ENCODE measurements at places on chromosomes 4 and X.
A peak's percentile ranks its signal among the peaks of the same experiment; 100 is the strongest.

GRCh38 chr4:157804986-157805385 lies 367.8 kb downstream of the GASK1B start:
- peak; percentile 82 for DNase-seq

DNA sequence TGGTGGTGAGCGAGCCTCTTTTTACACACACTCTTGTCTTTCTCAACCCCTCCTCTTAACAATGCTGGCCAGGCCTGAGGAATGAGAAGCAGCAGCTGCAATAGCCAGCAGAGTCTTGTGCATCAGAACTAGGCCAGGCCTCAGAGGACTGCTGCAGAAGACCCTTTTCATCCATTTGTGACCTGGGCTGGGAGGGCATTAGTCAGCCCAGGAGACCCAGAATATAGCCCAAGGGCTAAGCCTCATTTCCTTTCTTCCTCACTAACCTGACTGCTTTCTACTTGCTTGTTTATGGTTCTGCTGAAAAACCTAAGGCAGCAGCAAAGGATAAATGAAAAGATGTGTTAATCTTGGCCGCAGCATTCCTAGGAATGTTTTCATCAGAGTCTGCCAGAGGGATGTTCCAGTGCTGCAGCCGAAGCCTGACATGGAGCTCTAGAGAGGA lies 254.7 kb upstream of the AR start:
- no peak for DNase-seq

- DNase-seq: no peak
These were observed 283.8 kb upstream of the ARSJ start for GRCh38 chr4:114263233-114263632.

DNA sequence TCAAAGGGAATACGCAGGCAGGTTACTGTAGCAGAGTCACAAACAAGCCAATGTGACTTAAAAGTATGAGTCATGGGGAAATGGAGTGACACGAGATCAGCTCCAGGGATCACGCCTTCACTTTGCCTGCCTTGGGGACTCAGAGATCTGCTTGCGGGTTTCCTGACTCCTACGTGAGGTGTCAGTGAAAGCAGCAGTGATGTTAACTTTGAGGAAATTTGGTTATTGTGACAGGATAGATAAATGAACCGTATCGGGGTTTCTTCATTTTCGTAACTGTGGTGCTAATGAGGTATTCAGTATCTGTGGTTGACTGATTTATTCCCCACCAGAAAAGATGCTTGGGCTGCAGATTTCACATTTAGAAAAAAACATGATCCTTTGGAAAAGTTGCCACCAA lies 383.3 kb upstream of the ZFP42 start:
- no peak for DNase-seq

- DNase-seq: peak; percentile 43
These were observed 89.9 kb downstream of the PLS3 start for GRCh38 chrX:115650916-115651315.

GRCh38 chr4:183636923-183637322 lies 22.1 kb downstream of the RWDD4 start:
- no peak for DNase-seq

DNA sequence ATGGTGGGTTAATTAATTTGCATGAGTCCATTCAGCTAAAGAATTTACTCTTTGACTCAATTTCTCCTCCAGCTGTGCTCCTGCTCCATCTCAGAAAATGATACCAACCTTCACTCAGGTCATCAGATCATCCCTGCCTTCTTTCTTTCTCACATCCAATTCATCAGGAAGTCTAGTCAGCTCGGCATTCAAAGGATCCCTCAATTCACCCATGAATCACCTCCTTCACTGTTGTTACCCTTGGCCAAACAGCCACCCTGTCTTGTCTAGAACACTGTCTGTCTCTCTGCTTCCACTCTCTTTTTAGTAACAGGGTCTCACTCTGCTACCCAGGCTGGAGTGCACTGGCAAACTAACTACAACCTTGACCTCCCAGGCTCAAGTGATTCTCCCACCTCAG lies 337.4 kb upstream of the SFRP2 start:
- DNase-seq: no peak

GRCh38 chr4:183698909-183699308 lies 39.8 kb downstream of the TRAPPC11 start:
- no peak for DNase-seq

DNA sequence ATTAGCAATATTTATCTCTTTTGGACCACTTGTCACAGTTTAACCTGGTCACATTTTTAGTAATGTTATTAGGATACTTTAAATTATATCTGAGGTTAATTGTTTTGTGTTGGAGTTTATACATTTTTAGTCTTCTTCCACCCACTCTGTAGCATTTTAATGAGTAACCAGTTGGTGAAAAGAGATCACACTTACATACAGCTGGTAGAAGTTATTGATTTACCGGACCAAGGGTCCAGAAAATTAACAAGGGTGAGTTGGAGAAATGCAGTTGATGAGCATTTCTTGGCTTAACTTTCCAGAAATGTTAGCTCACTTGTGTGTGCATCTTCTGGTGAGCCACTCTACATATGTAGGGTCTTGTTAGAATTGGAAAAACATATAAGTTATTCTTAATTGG lies 219.6 kb downstream of the GRXCR1 start:
- no peak for DNase-seq

- DNase-seq: no peak
These were observed 198.5 kb upstream of the FAM241A start for GRCh38 chr4:111946800-111947199.

GRCh38 chr4:62528874-62529273 lies 1328.7 kb downstream of the ADGRL3 start:
- no peak for DNase-seq

GRCh38 chrX:25083661-25084060 lies 67.9 kb upstream of the ARX start:
- DNase-seq: no peak

- no peak for DNase-seq
These were observed 105.3 kb upstream of the SPRY1 start for GRCh38 chr4:123291329-123291728.

DNA sequence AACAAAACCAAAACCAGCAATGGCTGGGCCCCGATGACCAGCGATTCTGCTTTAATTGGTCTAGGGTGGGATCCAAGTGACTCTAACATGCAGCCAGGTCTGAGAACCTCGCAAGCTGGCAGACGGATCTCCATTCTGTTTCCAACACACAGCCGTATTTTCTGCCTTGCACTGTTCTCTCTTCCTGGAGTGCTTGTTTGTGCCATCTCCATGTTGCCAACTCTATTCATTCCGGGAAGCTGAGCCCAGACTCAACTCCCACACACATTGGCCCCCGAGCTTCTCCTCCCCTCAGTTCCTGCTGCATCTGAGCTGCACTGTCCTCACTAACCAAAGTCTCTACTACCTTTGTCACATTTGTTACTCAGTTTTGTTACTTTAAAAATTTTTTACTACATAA lies 35.6 kb downstream of the GEMIN8 start:
- no peak for DNase-seq

DNA sequence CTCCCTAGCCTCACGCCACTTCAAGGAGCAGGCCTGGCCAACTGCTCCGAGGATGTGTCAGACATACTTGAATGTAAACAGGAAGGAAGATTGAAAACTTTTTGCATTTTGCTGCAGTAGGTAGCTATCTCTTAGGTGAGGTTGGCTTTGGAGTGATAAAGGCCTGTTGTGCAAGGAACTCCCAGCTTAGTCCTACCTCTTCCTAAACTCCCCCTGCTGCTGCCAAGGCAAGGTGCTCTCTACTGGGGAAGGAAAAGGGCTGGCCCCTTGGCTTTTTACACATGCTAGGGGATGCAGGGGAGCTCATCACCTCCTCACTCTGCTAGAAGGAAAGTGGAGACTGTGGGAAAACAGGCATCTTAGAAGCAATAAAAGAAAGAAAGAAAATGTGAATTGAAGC lies 10.7 kb upstream of the BRS3 start:
- DNase-seq: no peak

- DNase-seq: no peak
These were observed 1183.4 kb upstream of the PCDH7 start for GRCh38 chr4:29536745-29537144.

- DNase-seq: no peak
These were observed 65.8 kb downstream of the PDLIM5 start for GRCh38 chr4:94517492-94517891.

GRCh38 chrX:7159149-7159861 lies 11.4 kb upstream of the PUDP start:
- DNase-seq: no peak

GRCh38 chrX:155334486-155335336 lies at the start of gene CLIC2:
Gene CLIC2, minus strand, starts transcription at chrX:155334614. Its CDS starts 187 bp downstream, at chrX:155334427.
- DNase-seq: no peak

- DNase-seq: no peak
These were observed 15.6 kb upstream of the CLDN24 start for GRCh38 chr4:183337833-183338232.

DNA sequence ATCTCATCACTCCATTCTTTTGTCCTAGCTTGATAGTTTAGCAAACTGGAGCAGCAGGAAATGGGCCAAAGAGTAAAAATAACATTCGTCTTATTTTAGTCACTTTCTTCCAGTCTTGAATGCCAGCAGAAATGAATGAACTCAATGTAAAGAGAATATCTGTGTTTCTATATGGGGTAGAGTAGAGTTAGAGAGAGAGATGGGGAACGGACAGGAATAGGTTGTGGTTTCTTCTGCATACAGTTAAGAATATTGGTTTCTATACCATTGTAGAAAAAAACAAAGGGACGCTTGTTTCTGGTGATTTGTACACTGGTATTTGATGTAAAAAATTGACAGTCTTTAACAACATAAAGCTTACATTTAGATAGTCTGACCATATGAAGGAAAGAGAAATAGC lies 8.9 kb downstream of the GPR174 start:
- no peak for DNase-seq
